AG08396 (cell line): ENCODE measurements at places on chromosomes 11 and 22.

DNA sequence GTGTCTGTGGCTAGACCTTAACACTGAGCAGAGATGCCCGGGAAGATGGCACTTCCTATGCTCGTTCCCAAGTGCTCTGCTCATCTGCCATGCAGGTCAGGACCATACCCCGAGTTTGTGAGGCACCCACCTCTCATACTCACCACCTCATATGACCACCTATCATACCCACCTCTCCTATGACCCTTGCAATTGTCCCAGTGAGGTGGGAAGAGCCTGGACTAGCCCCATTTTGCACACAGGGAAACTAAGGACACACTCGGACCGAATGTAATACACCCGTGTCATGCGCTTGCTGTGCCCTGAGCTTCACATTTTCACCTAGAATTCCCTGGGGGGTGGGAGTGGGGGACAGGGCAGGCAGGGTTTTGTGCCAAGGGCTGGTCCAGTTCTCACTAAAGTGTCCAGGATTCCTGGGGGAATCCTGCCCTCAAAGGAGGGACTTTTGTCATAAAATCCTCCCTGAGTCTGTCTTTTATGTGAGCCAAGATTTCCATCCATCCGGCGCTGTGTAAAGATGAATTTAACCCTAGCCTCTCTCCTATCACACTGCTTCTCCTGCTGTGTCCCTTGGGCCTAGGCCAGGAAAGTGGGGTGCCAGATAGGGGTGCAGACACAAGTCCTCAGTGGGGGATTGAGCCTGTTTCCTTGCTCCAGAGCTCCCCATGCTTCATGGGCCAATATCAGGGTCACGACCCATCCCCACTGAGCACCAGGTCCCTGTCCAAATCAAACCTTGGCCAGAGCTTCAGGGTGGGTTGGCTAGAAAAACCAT, 20.0 kb downstream of the TPBGL start:
- DNase-seq: no peak

DNA sequence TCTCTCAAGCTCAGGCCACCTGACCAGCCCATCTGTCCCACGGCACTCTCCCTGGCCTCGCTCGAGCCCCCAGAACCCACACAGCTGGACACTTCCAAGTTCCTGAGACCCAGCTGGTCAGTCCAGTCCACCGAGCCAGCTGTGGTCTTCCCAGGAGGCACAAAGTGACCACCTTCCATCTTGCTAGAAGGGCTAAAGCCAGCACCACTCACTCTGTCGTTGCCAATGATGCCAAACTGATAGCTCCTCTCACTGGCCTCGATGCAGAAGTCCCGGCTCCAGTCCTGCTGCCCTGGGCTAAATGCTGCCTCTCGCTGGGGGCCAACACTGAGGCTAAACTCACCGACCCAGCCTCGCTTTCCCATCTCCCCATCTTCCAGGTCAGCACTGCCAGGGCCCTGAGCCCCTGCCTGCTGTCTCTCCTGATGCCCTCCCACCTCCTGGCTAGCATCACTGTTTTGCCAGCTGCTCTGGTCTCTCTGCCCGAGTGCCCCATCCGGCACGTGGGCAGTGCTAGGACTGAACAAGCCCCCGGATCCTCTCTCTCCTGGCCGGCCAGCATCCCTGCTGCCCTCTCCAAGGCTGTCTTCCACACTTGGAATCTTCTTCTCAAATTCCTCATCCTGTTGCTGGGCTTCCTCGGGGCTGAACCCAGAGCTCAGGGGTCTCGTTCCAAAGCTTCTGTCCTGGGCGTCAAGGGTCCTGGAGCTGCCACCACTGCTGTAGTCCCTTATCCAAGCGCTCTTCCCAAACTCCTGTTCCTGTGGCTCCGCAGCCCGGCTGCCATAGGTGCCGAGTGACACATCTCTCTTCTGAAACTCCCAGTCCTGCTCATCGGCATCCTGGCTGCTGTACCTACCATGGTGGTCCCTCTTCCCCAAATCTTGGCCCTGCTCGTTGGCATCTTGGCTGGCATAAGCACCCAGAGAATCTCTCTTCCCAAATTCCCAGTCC, 15.4 kb downstream of the TNKS1BP1 start:
- DNase-seq: no peak

- DNase-seq: no peak
These were observed 51.1 kb downstream of the LIF start for GRCh38 chr22:30195245-30196140.

- DNase-seq: no peak
These were observed 5.2 kb downstream of the PITPNM1 start for GRCh38 chr11:67499808-67500483.

DNA sequence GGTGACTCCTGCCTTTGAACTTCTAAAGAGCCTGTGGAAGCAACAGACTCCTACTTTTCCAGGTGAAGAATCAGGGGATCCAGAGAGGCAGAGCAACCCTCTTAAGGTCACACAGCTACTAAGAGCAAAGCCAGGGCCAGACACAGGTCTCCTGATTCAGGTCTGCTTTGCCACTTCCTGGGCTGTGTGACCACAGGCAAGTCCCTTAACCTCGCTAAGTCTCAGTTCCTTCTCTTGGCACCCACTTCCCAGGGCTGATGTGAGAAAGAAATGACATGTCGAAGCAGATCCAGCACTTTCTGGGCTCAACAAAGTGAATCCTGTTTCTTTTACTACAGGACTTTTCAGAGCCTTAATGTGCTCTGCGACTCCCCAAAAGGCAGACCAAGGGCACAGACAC, 30.2 kb downstream of the UQCR10 start:
- DNase-seq: no peak

GRCh38 chr22:33920197-33920540, at the start of gene LARGE1:
Gene LARGE1 (minus strand): TSS chr22:33920476.
- peak; percentile 74 for DNase-seq

- DNase-seq: no peak
These were observed 4.7 kb downstream of the OR1S2 start for GRCh38 chr11:58199271-58199670.

- no peak for DNase-seq
These were observed 105.4 kb downstream of the MIAT start for GRCh38 chr22:26762503-26763472.

DNA sequence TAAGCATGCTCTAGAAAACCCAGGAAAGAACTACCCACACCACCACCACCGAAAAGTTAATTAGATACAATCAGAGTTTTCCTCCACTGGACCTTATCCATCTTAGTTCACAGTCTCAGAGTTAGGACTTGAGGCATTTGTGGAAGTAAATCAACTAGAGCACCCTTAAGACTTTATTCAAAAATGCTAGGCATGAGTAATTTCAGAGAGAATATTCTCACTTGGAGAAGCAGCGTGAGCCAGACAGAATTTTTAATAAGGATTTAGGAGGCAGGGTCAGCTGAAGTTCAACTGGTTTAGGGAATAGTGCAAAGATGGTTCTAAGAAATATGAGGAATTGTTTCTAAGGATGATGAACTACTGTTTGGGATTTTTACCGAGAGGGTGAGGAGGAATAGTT, 1.2 kb upstream of the OLFML1 start:
- DNase-seq: no peak

GRCh38 chr11:121464352-121464946, 11.7 kb upstream of the SORL1-AS1 start:
- peak; percentile 88 for DNase-seq

DNA sequence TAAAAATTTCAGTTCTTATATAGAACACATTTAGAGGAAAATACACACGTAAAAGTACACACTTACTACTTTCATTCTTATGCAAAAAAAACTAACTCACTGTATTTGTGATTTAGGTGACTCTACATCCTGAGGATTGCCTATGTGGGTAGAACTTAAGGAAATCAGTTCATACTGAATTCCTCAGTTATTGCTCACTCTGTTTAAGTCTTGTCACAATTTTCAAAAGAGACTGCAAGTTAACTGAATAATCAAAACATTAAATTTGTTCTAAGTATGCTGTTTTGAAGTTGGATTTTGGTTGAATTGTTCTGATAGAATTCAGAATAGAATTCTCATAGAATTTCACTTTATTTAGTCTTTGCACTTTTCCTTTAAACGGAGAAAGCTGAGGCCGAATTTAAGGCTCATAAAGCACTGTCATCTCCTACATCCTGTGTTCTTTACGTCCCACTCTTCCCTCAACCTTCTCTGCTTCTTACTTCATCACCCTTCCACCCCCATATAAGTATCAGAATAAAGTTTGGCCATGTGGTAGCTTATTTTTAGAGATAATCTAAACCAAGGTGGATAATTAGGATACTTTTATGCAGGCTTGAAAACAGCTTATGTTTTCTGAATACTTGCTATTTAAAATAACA, 59.8 kb downstream of the APOL5 start:
- peak; percentile 43 for DNase-seq

DNA sequence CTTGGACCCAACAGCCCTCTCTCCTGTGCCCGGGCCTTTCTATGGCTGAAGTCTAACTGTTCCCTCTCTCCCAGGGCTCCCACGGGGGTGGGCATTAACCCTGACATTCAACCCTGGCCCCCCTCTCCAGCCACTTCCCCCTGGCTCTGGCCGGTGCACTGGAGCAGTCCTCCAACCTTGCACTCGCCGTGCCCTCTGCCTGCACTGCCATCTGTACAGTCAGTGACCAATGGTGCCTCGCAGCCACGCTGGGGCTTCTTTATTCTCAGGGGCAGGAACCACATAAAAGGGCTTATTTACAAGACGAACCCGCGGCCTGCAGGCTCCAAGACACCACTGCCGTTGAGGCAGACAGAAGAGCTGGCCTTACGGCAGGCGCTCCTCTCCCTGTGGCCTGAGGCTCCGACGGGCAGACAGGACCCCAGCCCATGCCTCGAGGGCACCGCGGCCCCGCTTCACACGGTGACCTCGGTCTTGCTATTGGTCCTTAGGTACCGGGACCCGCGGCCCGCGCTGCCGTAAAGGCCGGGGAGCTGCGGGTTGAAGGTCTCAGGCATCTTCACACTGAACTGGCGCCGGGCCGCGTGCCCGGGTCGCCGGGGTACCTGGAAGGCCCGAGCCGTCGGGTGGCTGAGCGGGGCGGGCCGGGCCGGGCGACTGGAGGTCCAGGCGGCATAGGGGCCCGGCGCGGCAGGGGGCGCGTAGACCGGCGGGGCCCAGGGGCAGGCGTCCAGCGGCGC, 5.4 kb downstream of the SHISA8 start:
- DNase-seq: no peak

- no peak for DNase-seq
These were observed 24.6 kb upstream of the SMIM38 start for GRCh38 chr11:69131121-69131566.

DNA sequence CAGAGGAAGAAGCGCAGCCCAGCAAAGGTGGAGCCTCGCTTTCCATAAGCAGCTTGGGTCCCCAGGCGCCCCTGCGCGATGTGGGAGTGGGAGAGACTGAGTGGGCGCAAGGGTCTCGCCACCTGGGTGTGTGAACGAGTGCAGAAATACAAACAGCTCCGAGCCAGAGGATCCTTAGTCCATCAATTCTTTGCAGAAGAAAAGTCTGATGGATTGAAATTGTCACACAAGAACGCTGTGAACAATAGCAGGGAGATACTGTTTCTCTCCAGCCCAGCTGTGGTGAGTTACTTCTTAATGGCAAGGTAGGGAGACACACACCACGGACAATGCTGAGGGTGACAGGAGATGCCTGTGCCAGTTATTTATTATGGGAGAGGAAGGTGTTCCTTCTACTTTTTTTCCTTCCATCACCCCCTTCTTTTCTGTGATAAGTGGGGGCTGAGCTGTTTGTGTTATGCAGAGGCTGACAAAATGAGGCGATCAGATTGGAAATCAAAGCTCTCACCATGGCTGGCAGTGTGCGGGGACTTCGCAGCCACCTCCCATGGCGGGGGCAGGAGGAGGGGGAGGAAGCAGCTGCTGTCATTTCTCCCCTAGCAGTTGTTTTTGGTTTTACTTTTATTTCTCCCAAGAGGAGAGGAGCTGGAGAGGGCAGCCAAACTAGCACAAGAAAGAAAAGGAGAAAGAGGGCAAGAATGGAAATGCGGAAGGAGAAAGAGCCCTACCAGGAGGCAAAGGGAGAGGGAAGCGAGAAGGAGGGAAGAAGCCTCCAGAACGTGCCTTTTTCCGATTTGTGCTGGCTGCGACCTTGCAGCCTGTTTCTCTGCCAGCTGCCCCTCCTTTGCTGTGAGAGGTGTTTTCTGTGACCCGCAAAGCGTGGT, 755.8 kb downstream of the NTM start:
- DNase-seq: peak; percentile 39

- peak; percentile 14 for DNase-seq
These were observed 38.2 kb downstream of the ATXN10 start for GRCh38 chr22:45709866-45710265.

GRCh38 chr11:73154178-73154577, 12.1 kb upstream of the FCHSD2 start:
- DNase-seq: no peak

DNA sequence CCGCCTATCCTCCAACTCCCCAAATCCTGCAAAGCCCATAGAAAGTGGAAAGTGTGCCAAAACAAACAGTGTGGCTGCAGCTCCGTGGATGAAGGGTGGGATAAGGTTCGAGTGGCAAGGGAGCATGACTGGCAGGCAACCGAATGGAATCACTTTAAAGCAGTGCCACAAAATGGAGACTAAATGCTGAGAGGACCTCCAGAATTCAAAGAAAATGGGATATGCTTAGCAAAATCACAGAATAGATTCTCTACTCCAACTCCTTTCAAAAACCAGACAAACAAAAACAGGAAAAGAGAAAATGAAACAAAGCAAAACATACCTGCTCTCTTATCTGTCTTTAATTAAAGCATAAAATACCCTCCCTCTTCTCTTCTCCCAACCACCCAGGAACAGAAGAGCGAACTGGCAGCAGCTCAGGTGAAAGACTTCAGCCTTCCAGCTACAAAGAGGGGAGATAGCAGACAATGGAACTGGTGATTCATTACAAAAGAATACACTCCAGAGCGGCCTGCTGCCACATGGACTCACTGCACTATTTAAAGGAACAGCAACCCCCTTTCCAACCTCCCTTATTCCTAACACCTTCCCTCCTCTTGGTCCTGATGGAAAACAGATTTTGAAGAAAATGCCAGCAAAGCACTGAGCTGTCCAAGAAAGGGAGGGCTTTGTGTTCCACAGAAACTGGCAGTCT, 118.5 kb downstream of the APOL5 start:
- peak; percentile 56 for DNase-seq

DNA sequence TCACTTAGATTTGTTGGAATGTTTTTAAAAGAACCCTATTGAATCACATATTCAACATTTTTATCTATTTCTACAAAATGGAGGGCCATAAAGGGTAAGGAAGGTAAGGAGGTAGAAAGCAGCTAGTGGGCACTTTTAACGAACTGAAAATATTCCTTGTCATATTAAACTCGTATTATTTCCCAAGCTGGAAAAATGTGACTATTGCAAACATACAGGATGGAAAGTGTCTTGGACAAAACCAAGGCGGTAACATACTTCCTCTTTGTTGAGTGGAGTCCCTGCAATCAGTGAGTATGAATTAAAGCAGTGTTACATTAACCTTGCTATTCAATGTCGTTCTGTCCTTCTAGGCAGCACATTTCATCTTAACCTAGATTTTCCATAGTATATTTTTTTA, 165.6 kb downstream of the RCN1 start:
- DNase-seq: no peak

DNA sequence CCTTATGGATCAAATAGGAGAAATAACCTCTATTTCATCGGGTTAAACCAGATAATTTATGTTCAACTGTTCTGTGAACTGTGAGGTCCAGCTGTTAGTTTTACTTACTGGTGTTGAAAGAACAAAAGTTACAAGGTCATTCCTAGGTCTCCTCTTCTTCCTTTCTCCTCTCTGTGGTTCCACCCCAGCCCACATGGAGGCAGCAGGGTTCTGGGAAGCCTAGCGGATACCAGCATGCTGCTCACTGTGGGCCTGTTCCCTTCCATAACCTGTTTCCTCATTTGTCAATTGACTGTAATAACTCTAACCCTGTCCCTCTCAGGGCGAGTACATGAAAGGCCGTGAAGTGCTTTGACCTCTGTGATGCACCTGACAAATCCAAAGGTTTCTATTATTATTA, 27.8 kb downstream of the RELT start:
- DNase-seq: peak; percentile 79

- DNase-seq: no peak
These were observed 18.2 kb upstream of the CLPB start for GRCh38 chr11:72452495-72452894.
